ENCODE measurements at places on chromosomes 4 and X. TPM values are rescaled to one million over a fixed set of nuclear protein-coding genes. Genes with fewer than 3 reads are reported as not detected.

The OTUD6A gene
- total RNA-seq = not detected

The SPACA5 gene
- total RNA-seq = not detected

DNA sequence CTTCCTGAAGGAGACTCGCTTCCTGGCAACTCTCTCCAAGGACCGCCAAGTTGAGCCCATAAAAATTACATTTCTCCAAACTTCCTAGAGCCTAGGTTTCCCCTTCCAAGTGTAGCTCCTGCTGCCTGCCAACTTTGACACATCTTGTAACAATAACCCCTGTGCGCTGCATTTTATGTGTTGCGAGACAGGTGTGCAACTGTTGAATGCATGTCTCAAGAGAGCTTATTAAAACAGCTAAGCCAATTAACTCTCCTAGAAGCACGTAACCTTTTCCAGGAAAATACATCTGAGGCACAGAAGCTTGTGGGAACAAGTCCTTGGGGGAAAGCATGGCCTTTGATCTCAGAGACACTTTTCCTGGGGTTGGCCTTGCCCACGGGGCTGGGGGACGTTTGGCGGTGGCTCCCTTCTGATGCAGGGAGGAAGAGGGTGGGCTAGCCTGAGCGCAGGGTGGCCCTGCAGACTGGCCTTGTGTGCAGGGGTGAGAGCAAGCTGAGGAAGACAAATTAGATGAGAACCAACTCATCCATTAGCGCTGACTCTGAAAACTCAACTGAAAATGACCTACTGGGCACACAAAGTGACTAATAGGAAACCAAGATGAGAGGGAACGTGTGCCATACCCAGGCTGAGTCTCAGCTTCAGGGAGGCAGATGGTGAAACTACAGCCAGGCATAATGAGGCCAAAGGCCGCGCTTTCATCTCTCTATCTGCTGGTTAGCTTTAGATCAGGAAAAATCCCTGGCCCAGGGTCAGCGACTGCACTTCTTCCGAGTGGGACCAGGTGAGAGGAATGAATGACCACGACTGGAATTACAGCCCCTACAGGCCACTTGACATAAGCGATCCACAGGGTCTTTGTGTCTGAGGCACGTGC is 75.3 kb downstream of the ENPP6 start:
- DNase-seq = no peak

The F9 gene
- not detected for total RNA-seq

The VGLL1 gene
- not detected for total RNA-seq

The CFAP47 gene
- total RNA-seq = not detected

The GAGE12E gene
- not detected for total RNA-seq

The HTRA3 gene
- 42.3 TPM for total RNA-seq

The SMIM10L2A gene
- total RNA-seq = 3.5 TPM

- no peak for DNase-seq
These were observed 7.0 kb upstream of the SYNPO2 start for GRCh38 chr4:118881512-118882146.

The ZNF330 gene
- total RNA-seq = 30.6 TPM
